ENCODE measurements at places on chromosomes 1 and 21.

DNA sequence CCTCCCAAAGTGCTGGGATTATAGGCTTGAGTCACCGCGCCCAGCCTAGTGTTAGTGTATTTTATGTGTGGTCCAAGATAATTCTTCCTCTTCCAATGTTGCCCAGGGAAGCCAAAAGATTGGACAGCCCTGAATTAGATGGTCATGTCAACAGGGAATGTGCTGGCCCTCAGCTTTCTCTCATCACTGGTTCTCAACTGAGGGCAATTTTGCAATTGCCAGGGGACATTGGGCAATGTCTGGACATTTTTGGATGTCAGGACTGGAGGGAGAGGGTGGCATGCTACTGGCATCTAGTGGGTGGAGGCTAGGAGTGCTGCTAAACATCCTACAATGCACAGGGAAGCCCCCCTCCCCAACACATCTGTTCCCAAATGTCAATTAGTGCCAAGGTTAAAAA, 95.0 kb downstream of the LAMC2 start:
- no peak for DNase-seq

GRCh38 chr1:218351391-218352074, 6.4 kb downstream of the TGFB2 start:
- peak; percentile 20 for DNase-seq

GRCh38 chr1:70707214-70707613, 296.1 kb downstream of the CTH start:
- no peak for DNase-seq

- no peak for DNase-seq
These were observed 57.9 kb downstream of the SASS6 start for GRCh38 chr1:100074604-100075395.

- DNase-seq: no peak
These were observed 1.8 kb upstream of the PTTG1IP start for GRCh38 chr21:44875316-44875700.

GRCh38 chr1:7407980-7408770, 362.9 kb upstream of the VAMP3 start:
- DNase-seq: no peak

DNA sequence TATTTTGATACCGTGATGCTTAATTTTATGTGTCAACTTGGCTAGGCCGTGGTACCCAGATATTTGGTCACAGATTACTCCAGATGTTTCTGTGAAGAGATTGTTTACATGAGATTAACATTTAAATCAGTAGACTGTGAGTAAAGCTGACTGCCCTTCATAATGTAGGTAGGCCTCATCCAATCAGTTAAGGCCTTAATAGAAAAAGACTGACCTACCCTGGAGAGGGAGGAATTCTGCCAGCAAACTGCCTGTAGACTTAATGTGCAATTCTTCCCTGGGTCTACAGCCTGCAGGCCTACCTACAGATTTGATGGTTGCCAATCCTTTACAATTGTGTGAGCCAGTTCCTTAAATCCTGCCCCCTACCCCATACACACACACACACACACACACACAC, 4.3 kb downstream of the SETSIP start:
- no peak for DNase-seq

GRCh38 chr1:83641206-83641658, 357.7 kb downstream of the TTLL7 start:
- no peak for DNase-seq

DNA sequence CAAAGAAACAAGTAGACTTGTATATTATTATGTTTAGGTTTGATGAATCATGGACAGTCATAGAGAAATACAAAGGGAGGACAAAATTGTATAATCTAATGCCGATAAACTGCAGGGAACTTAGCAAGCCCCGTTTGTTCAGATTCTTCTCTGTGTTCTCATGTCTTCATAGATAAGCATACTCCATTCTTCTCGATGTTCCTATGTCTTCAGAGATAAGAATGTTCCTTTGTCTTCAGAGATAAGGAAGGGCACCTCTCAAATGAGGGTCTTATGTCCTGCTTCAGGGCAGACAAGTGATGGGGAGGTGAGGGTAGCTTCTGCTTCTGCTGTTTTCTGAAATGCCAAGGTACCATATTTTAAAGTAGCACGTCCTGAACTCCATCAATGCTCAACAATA, 19.7 kb upstream of the TADA1 start:
- DNase-seq: no peak

- DNase-seq: no peak
These were observed 2.4 kb downstream of the ACTA1 start for GRCh38 chr1:229431284-229432115.

DNA sequence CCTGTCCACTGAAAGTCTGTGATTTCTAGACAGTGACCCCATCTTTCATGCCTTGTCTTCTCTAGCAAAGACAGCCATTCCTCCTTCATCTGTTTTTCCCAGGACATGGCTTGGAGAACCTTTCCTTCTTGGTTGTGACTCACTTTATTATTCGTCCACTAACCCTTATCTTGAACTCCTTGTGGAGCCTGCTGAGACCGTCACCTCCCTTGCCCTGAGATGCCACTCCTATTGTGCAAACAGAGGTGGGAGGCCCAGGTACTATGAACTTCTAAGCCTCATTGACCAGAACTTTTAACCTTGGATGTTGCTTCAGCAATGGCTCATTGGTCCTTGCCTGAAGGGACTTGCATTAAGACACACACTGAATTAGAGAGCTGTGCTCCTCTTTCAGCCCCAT, 117.5 kb downstream of the FOXD2 start:
- DNase-seq: no peak

DNA sequence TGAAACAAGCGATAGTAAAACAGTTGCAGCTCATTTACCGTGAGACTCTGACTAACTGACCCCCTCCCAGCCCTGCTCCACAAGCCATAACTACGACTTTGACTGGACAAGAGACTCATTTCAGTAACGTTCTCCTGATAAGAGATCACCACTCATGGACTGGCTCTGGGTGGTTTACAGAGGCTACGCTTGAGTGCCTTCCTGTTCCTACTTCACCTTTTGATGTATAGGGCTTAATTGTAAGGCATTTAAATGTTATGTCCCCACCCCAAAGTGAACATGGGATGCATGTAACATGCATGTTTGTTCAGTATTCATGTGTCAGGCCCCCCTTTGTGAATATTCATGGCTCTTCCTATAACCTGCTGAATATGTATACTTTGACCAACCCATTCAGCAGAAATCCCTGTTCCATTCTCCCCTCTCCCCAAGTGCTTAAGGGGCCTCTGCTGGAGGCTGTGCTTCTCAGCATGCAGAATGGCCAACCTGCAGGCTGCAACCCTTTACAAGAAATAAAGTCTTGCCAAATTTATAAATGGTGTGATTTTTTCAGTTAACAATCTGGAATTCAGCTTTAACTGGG, 50.7 kb upstream of the SPOCD1 start:
- no peak for DNase-seq

GRCh38 chr1:3598522-3599285, 12.6 kb downstream of the MEGF6 start:
- no peak for DNase-seq

- DNase-seq: peak; percentile 34
These were observed 64.9 kb downstream of the SLC45A1 start for GRCh38 chr1:8382608-8383505.

- DNase-seq: no peak
These were observed 27.0 kb upstream of the SGIP1 start for GRCh38 chr1:66506991-66507390.

- DNase-seq: no peak
These were observed 15.8 kb upstream of the COL6A2 start for GRCh38 chr21:46081862-46082712.

DNA sequence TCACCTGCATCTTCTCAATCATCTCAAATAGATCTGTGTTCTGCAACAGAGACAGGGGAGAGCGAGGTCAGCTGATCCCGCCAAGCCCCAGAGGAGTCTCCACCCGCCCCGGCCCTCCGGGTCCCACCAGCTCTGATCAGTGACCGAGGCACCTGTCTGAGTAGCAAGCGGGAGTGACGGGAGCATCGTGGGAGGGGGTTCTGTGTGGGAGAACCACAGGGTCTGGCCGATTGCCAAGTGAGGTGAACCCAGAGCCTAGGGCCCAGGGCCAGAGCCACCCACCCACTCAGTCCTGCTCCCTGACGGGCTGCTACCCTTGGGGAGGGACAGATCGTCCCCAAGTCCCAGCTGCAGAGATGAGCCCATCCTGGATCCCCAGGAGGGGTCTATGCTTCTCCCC, 49.1 kb downstream of the RAP1GAP start:
- DNase-seq: no peak

GRCh38 chr1:225554216-225554812, 98.6 kb downstream of the ENAH start:
- DNase-seq: peak; percentile 28

GRCh38 chr1:54937469-54937868, 43.0 kb upstream of the TMEM61 start:
- no peak for DNase-seq

GRCh38 chr21:39071623-39072214, 111.5 kb downstream of the PSMG1 start:
- DNase-seq: no peak

GRCh38 chr1:51610637-51611036, 6.3 kb upstream of the OSBPL9 start:
- no peak for DNase-seq

- DNase-seq: no peak
These were observed 3.1 kb upstream of the BLACAT1 start for GRCh38 chr1:205458777-205459566.

GRCh38 chr1:108141621-108142020, 58.5 kb downstream of the SLC25A24 start:
- no peak for DNase-seq

GRCh38 chr1:113205980-113206766, 133.2 kb downstream of the LRIG2 start:
- no peak for DNase-seq

GRCh38 chr1:199948587-199949280, 78.8 kb upstream of the NR5A2 start:
- no peak for DNase-seq

GRCh38 chr21:45356653-45357435, 48.1 kb upstream of the COL18A1 start:
- no peak for DNase-seq

DNA sequence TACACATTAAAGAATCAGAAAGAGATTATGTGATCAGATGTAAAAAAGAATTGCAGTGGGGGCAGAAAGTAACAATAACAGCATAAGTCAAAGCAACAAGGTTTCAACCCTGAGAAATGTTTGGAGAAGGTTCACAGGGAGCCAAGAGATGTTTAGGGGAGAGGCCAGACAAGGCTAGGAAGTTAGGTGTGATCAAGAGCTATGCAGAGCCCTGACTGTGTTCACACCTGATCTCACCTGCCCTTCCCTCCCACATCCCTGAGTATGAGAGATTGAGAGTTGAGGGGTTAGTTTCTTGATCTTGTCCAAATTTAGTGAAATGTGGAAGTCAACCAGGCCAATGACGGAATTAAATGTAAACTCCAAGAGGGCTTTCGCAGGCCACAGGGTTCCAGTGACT, 10.2 kb downstream of the PTPN14 start:
- no peak for DNase-seq

- DNase-seq: no peak
These were observed 620.6 kb upstream of the CAMK1G start for GRCh38 chr1:208962867-208963266.

- DNase-seq: no peak
These were observed 673.4 kb upstream of the ADGRL4 start for GRCh38 chr1:79679916-79680315.

DNA sequence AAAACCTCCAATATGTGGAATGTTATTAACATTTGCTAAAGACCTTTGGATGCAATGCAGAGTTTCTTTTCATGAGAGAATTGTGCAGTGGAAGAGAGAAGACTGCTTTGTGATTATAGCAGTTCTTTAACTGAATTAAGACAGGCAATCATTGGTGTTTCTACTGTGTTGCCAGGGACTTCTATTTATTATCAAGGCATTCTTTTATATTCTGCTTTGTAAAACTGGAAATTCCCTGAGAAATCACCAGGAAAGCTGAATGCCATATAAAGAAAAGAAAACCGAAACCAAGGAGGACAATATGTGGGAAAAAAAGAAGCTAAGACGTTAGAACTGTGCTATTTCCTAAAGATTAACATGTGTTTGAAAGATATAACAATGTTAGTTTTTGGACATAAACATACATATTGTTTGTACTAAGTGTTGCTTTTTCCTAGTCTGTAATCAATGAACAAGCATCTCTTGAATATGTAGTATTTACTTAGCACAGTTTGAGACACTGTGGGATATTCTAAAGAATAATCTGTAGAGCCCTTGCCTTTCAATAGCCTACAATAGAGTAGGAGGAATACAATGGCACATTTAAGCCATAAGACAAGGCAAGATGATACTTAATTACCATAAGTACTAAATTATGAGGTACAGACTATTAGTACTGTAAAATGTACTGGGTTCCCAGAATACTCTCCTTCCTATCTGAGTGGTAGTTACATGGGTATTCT, 47.1 kb downstream of the EXTL2 start:
- no peak for DNase-seq

- no peak for DNase-seq
These were observed 341.5 kb downstream of the KCNH1 start for GRCh38 chr1:210792250-210793102.

GRCh38 chr1:158008630-158009029, 15.2 kb downstream of the KIRREL1 start:
- DNase-seq: no peak

DNA sequence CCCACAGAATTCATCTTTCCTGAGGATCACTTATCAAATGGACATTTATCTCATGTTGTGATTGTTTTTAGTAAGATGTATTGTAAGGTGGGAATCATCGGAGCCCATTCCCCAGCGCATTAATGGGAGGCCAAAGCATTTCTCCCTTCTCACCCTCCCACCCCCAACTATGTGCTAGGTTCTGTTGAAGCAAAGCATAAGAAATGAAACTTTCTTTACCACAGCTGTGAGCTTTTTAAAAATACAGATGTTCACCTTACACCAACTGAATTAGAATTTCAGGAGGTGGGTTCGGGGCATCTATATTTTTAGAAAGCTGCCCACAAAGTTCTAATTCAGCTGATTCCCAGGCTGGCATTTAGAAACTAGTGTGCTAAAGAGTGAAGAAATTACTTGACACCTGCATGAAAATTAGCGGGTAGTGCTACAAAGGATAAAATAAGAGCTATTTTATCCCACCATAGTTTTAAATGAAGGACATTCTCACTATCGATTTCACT, 26.3 kb downstream of the UAP1 start:
- no peak for DNase-seq

- no peak for DNase-seq
These were observed 16.0 kb upstream of the ZBTB8B start for GRCh38 chr1:32448773-32449456.

- no peak for DNase-seq
These were observed 147.0 kb upstream of the COA6 start for GRCh38 chr1:234226113-234226818.

Measured in CD4-positive, alpha-beta memory T cell (primary cell).